BJ (cell line): ENCODE measurements at places on chromosomes 3 and 15. TPM values are rescaled to one million over a fixed set of nuclear protein-coding genes. Genes with fewer than 3 reads are reported as not detected.

DNA sequence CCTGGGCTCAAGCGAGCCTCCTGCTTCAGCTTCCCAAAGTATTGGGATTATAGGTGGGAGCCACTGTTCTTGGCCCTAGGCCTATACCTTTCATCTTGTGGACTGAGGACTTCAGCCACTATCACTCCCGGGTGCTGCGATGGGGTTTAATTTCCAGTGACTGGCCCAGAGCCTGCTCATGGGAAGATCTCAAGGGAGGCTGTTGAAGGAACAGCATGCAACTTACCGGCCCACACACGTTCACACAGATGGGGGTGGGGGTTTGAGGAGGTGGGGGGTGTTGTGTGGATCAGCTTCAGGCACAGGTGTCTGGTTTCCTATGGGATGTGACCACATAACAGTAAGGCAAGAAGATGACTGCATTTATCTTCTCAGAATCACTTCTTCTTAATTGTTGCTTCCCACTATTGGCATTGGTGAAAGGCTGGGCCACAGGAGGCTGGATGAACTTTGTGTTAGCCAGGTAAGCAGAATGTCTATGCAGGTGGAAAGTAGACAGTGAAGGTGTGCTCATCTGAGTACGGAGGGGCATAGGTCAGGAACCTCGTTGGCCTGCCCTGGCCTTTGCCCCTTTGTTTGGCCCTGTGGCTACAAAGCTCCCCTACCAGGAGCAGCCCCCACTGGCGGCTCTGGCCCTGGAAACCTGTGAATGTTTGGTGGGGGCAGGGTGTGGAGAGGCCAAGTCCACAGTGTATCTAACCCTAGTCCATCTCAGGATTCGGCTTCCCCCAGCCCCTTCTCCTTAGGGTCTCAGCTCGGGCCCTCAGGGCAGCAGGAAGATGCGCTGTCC lies 1.4 kb upstream of the APBA2 start:
- no peak for DNase-seq

DNA sequence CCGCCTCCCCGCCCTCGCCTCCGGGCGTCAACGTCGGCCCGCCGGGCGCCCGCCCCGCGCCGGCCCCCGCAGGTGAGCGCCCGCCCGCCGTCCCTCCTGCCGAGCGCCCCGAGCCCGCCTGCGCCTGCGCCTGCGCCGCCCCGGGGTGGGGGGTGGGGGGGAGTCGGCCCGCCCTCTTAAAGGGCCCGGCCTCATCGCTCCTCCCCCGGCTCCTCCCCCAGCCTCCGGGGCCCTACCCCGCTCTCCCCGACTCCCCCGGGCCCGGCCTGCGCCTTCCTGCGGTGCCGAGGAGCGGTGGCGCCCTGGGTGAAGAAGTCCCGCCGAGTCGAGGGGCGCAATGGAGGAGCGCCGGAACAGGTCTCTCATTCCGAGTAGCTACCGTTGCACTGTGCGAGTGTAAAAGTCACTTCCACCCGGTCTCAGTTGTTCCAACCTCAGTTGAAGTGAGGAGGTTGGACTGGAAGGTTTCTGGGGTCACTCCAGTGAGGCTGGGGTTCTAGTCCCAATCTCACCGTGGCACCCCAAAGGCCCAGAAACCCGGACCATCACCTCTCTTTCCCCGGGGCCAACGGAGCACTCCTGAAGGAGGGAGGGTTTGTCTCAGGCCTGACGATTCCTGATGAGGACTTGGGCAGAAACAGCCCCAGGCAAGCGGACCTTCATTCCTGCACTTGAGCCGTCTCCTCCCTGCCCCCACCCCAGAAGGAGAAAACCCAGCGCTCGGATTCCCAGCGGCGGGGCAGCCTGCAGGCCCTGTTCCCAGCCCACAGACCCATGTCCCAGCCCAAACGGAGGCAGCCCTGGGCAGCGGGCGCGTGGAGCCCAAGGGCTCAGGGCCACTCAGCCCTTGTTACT lies 1.5 kb upstream of the TNK2 start:
- no peak for DNase-seq

Gene CCNB2
- polyA plus RNA-seq: 33.5 and 45.3 TPM in 2 replicates

- no peak for DNase-seq
Observed at GRCh38 chr3:141511361-141511760, 24.5 kb downstream of the RASA2 start.

GRCh38 chr3:139124197-139124596 lies 79.5 kb upstream of the PRR23C start:
- no peak for DNase-seq

GRCh38 chr3:170712798-170713197 lies 126.9 kb upstream of the SLC7A14 start:
- DNase-seq: no peak

GRCh38 chr3:146970236-146970635 lies 365.1 kb upstream of the PLSCR5 start:
- DNase-seq: peak; percentile 5

DNA sequence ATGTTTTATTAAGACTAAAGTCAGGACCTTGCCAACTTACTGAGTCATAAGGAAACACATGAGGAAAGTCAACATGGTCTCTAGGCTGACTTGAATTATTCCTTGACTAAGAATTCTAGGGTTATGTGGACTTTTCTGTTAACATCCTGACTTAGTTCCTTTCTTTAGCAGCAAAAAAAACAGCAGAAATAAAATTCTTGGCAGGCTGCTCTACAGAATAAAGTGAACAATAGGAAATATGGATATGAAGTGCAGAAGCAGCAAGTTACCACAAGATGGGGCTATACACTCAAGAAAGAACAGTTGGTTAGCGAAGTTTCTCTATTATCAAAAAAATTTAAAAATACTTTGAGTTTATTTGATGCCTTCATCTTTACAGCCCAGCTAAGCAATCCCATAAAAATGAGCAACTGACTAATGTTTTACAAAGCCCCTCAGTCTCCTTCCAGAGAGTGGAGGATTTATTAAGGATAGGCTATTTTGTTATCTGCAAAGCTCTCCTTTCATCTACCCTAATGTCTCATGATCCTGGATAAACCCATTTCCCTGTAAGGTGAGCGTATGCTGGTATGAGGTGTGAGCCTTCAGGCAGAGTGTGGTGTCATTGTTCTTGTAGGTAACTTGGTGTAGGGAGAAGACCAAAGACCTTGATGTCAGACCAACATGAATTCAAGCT lies 23.1 kb upstream of the MCCC1 start:
- DNase-seq: no peak

DNA sequence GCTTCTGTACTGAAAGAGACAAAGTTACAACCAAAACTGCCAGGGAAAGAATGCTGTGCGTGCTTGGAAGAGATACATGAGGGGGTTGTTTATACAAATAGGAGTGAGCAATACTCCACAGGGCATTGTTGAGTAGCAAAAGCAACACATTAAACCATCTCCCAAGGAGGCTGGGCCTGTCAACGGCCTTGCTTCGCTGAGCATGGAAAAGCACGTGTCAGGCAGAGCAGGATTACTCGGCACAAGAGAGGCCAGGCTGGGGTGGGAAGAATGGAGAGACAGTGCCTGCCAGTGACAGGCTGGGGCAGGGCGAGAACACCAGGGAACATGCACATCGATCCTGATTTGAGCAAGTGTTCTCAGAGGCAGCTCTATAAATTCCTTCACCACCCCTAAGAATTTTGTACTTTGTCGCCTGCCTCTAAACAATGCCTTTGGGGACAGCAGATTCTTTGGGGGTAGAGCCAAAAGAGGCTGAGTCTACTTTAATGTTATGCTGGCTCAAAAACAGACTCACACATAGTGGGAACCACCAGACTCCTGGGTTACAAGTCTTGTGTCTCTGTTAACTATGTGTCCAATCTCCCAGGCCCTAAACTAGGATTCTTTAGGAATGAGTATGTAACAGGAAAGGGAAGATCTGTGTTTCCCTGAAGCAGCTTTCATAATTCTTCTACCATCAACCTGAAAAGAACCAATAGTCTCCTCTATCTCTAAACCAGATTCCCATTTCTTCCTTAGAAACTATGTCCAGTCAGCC lies 67.2 kb downstream of the LIPC start:
- DNase-seq: peak; percentile 96
